ENCODE measurements at places on chromosomes 4 and X. TPM values are rescaled to one million over a fixed set of nuclear protein-coding genes. Genes with fewer than 3 reads are reported as not detected.

Gene KDR
- 13.2 TPM for total RNA-seq

Gene GPR119
- not detected for total RNA-seq

GRCh38 chr4:179867300-179867878, 2375.8 kb upstream of the TENM3 start:
- no peak for DNase-seq
- no peaks in the 10 kb centered on the region for H3K27me3 ChIP-seq
- no peaks in the 10 kb centered on the region for H3K36me3 ChIP-seq
- H3K4me3 ChIP-seq: no peak overlapping the region

GRCh38 chr4:113572620-113573019, 188.9 kb downstream of the CAMK2D start:
- no peak for DNase-seq
- no peak overlapping the region for H3K4me3 ChIP-seq
- no peaks in the 10 kb centered on the region for H3K36me3 ChIP-seq
- peaks cover 25% of the 10 kb centered on the region for H3K4me1 ChIP-seq

DNA sequence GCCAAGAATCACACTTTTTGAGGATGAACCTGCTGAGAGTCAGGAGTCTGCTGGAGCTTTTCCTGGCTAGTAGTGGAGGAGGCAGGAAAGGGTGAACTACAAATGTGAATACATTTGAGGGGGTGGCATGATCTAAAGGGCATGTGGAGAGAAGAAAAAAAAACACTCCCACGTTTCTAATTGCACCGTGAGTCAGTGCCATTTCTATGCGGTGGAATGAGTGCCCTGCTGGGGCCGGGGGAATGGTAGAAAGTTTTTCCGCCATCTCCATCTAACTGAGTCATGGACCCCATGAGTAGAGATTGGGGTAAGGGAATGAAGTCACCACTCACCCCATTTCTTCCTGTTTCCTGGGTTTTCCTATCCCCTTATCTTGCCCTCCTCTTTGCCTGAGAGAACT, 19.8 kb downstream of the BEX3 start:
- H3K4me1 ChIP-seq: no peaks in the 10 kb centered on the region
- H3K27me3 ChIP-seq: no peaks in the 10 kb centered on the region
- DNase-seq: no peak
- H3K27ac ChIP-seq: no peak overlapping the region
- H3K36me3 ChIP-seq: no peaks in the 10 kb centered on the region

GRCh38 chr4:62080431-62080830, 880.3 kb downstream of the ADGRL3 start:
- H3K4me1 ChIP-seq: no peaks in the 10 kb centered on the region
- DNase-seq: no peak
- H3K4me3 ChIP-seq: no peak overlapping the region

- DNase-seq: no peak
- H3K27ac ChIP-seq: no peak overlapping the region
- no peak overlapping the region for H3K4me3 ChIP-seq
- no peaks in the 10 kb centered on the region for H3K36me3 ChIP-seq
These were observed 12.1 kb downstream of the CXCL8 start for GRCh38 chr4:73752424-73752823.

GRCh38 chr4:125369098-125369497, 54.3 kb downstream of the FAT4 start:
- H3K27ac ChIP-seq: peak overlapping the region; percentile 67
- no peaks in the 10 kb centered on the region for H3K36me3 ChIP-seq
- no peak for DNase-seq
- no peaks in the 10 kb centered on the region for H3K27me3 ChIP-seq
- H3K4me3 ChIP-seq: peak overlapping the region; percentile 25

DNA sequence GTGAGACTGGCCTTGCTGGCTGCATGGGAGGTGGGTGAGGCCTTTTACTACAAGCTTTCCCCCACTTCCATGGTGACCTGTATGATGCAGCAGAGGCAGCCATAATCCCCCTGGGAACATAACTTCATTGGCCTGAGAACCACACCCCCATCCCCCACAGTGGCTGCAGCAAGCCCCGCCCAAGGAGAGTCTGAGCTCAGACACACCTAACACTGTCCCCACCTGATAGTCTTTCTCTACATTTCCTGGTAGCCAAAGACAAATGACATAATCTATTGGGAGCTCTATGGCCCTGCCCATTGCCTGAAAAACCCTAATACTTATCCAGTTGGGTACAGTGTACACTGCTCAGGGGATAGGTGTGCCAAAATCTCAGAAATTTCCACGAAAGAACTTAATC, 62.6 kb downstream of the GLUD2 start:
- no peak for DNase-seq
- no peak overlapping the region for H3K4me3 ChIP-seq
- no peaks in the 10 kb centered on the region for H3K36me3 ChIP-seq

DNA sequence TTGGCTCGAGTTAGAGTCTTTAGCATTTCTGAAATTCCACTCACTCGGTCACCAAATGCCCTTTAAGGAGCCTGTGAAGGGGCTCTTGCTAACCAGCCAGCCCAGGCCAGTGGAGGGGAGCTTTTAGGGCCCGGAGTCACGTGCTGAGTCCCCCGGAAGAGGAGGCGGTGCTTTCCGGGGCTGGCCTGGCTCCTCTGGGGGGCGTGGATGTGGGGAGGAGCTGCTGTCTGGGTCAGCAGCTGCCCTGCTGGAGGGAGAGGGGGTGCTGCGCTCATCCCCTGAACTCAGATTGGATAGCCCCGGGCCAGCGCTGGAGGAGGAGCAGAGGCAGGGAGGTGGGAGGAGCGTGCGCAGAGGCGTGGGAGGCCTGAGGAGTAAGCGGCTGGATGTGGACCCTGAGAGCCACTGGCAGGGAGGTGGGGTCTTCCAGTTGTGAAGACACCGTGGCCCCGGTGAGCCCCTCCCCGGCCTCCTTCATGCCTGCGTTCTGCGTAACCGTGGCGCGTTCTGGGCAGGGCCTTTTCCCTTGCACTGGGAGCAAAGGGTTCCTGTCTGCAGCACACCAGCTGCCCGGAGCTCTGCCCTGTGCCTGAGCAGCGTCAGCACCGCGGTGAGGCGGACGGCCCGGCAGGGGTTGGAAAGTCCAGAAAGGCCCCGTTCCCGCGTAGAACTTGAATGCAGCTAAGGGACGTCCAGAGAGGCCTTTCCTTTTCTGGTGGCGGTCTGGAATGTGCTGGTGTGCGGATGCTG, 19.7 kb downstream of the MAEA start:
- peaks cover 32% of the 10 kb centered on the region for H3K36me3 ChIP-seq
- H3K27me3 ChIP-seq: no peaks in the 10 kb centered on the region
- H3K4me3 ChIP-seq: peak overlapping the region; percentile 9

DNA sequence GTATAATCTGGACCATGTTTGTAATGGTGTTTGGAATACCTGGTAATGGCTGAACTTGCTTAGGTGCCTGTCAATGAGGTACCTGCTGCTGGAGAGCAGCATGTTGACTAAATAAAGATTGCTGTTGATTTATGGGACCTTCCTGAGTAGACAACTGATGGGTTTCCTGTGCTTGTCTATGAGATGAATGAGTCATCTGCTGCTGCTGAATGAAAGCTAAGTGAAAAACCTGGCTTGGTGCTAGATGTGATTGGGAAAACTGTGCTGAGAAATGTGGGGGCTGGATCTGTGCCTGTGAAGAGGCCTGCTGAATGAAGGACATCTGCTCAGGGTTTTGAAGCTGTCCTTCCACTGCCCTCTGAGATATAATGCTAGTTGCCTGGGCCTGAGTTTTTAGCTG, 69.6 kb downstream of the WNK3 start:
- H3K27me3 ChIP-seq: no peaks in the 10 kb centered on the region
- H3K27ac ChIP-seq: no peak overlapping the region
- DNase-seq: no peak
- no peaks in the 10 kb centered on the region for H3K4me1 ChIP-seq
- H3K36me3 ChIP-seq: no peaks in the 10 kb centered on the region
- no peak overlapping the region for H3K4me3 ChIP-seq

Gene SCRG1
- total RNA-seq: 5.8 TPM

Gene NWD2
- 0.41 TPM for total RNA-seq
